ENCODE measurements at places on chromosomes 2 and 18. TPM values are rescaled to one million over a fixed set of nuclear protein-coding genes. Genes with fewer than 3 reads are reported as not detected.

The PID1 gene
- under 0.01 TPM for total RNA-seq

The VIT gene
- total RNA-seq = 1.3 TPM

The ANKRD30B gene
- not detected for total RNA-seq

The C2orf42 gene
- 18.6 TPM for total RNA-seq

The SERPINB10 gene
- not detected for total RNA-seq

The NIFK gene
- 47.1 TPM for total RNA-seq

The MARCHF4 gene
- 5.3 TPM for total RNA-seq

The PCARE gene
- not detected for total RNA-seq

The KLHL30 gene
- total RNA-seq = not detected

The LAMA3 gene
- 6.5 TPM for total RNA-seq

The HOXD4 gene
- total RNA-seq = 9.4 TPM

The SNORC gene
- total RNA-seq = 0.65 TPM

The FASTKD2 gene
- 36.9 TPM for total RNA-seq

The SIGLEC15 gene
- 0.19 TPM for total RNA-seq

The SH3BP4 gene
- total RNA-seq = 88.2 TPM

The AQP12B gene
- total RNA-seq = not detected

The CHPF gene
- total RNA-seq = 2.0 TPM

The SERPINB2 gene
- 0.65 TPM for total RNA-seq

The TM4SF20 gene
- total RNA-seq = not detected

The LINC00305 gene
- total RNA-seq = not detected

The IL1RN gene
- not detected for total RNA-seq

The TEKT4 gene
- not detected for total RNA-seq

The CDCA7 gene
- 8.5 TPM for total RNA-seq

The EN1 gene
- total RNA-seq = not detected

The GEN1 gene
- total RNA-seq = 10.8 TPM

The UGT1A8 gene
- not detected for total RNA-seq

The CELF4 gene
- total RNA-seq = not detected

The MAP2 gene
- 23.2 TPM for total RNA-seq

The HOXD9 gene
- total RNA-seq = 22.5 TPM

Measured in vein endothelial cell (primary cell).